T-cell (primary cell): ENCODE measurements at places on chromosomes 1 and 21. TPM values are rescaled to one million over a fixed set of nuclear protein-coding genes. Genes with fewer than 3 reads are reported as not detected.

- DNase-seq: no peak
Measured at GRCh38 chr21:42158846-42159245, 60.1 kb upstream of the ABCG1 start.

GRCh38 chr1:234705615-234706014 is 95.6 kb upstream of the IRF2BP2 start:
- DNase-seq: no peak

- no peak for DNase-seq
Measured at GRCh38 chr1:35888255-35888654, 5.2 kb downstream of the AGO1 start.

GRCh38 chr1:173666646-173667045 is 3.0 kb downstream of the ANKRD45 start:
- DNase-seq: no peak

DNA sequence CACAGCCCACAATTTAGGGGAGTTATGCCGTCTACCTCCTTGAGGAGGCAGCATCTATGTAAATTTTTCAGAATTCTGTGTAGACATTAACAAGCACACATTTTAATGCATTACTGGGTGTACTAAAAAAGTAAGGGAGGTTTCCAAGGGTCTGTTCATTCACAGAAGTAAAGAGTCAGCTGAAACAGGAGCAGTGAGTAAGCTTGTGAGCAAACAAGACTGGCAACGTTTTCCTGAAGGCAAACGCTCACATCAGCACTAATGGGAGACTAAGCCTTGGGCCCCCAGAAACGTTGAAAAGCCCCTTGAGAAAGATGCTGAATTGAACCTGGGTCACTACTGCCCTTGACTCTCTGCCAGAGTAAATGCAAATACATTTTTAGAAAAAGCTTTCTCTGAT is 25.7 kb downstream of the RPRD2 start:
- DNase-seq: no peak

- DNase-seq: no peak
Measured at GRCh38 chr1:48576565-48576964, 104.6 kb upstream of the SPATA6 start.

Gene SHE
- 0.07 TPM for total RNA-seq

Gene PLA2G2D
- total RNA-seq: not detected

Gene LCE1C
- total RNA-seq: not detected

Gene TNFRSF1B
- 87.9 TPM for total RNA-seq

Gene LCE3D
- not detected for total RNA-seq
